Lower lobe of right lung (tissue), 2 donors: ENCODE measurements at places on chromosomes 12 and 14. TPM values are rescaled to one million over a fixed set of nuclear protein-coding genes. Genes with fewer than 3 reads are reported as not detected.

DNA sequence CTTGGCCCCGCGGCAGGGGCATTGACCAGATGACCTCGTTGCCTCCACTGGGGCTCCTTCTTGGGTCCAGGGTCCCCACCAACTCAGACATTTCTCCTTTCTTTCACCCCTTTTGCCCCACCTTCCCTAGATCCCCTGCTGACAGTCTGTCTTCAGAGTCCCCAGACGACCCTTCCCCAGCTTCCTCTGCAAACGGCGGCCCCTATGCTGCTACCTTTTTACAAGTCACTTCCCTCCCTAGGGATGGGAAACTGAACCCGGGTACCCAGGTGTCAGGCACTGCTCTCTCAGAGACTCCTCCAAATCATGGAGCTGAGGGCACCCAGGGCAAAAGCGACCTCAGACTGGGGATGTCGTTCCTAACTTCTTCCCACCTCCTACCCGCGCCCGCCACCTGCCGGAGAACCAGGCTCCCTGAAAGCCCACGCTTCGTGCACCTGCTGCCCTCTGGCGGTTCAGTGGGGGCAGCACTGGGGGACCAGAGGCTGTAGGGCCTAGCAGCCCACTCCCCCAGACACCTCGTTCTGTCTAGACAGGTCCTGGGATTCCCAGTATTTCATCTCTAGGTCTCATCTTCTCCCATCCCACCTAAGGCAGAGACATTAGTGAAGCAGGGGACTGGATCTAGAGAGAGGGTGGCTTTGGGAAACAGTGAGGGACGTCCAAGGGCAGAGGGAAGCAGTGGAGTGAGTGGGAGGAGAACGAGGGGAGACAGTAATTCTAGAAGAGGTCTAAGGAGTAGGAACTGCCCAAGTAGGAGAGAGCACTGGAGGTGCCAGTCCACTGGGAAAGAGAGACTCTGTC lies 4.9 kb downstream of the ZNF385A start:
- H3K36me3 ChIP-seq: peaks cover 4% of the 10 kb centered on the region
- peak; percentile 93 for DNase-seq
- peaks cover 17% of the 10 kb centered on the region for H3K4me1 ChIP-seq

The SSPN gene
- 12.8 TPM for total RNA-seq

- DNase-seq: no peak
- no peaks in the 10 kb centered on the region for H3K36me3 ChIP-seq
- H3K27ac ChIP-seq: no peak overlapping the region
- H3K4me3 ChIP-seq: no peak overlapping the region
- H3K27me3 ChIP-seq: no peaks in the 10 kb centered on the region
- H3K4me1 ChIP-seq: peaks cover 23% of the 10 kb centered on the region
These were observed 1.9 kb upstream of the BICD1 start for GRCh38 chr12:32104572-32105355.

The NUDT4 gene
- total RNA-seq: 56.8 TPM

DNA sequence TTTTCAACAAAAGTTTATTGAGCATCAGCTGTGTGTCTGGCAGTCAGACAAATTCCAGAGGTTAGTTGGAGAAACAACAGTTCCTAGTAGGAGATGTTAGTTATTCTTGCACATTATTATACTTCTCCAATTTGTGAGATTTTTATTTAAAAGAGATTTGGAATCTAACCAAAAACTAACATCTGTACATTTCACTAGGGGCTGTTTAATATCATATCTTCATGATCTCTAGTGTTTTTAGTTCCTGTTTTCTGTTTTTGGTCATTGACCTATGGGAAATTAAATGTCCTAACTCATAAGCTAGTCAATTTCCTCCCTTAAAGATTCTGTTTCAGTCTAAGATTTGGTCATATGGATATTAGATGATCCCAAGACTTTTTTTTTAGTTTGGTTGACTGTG lies 34.1 kb upstream of the KLHDC2 start:
- H3K27ac ChIP-seq: no peak overlapping the region
- no peaks in the 10 kb centered on the region for H3K4me1 ChIP-seq
- H3K36me3 ChIP-seq: peaks cover 29% of the 10 kb centered on the region
- no peaks in the 10 kb centered on the region for H3K27me3 ChIP-seq
- H3K4me3 ChIP-seq: no peak overlapping the region

DNA sequence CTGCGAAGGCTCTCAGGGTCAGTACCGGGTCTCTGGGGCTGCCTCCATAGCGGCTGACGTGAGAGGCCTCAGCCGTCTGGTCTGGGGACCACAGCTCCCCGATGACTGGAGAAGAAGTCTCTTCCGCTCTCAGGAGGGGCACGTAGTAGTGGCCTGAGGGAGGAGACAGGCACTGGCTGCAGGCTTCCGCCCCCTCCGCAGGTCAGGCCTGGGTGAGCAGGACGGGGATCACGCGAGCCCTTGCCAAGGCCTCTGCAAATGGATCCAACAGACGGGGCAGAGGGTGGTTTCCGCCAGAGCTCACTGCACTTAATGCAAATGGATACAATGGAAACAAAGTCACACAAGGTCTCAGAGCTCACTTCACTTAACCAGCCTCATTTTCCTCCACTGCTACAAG lies 24.7 kb downstream of the ANKLE2 start:
- DNase-seq: peak; percentile 28
- no peaks in the 10 kb centered on the region for H3K4me1 ChIP-seq
- no peak overlapping the region for H3K27ac ChIP-seq
- no peak overlapping the region for H3K4me3 ChIP-seq
- peaks cover 88% of the 10 kb centered on the region for H3K36me3 ChIP-seq

- H3K27ac ChIP-seq: peak overlapping the region; percentile 87
- no peak for DNase-seq
- H3K36me3 ChIP-seq: no peaks in the 10 kb centered on the region
- peaks cover 38% of the 10 kb centered on the region for H3K4me1 ChIP-seq
- H3K4me3 ChIP-seq: no peak overlapping the region
- no peaks in the 10 kb centered on the region for H3K27me3 ChIP-seq
These were observed 1.7 kb upstream of the ITGA5 start for GRCh38 chr12:54420766-54421144.

- H3K4me3 ChIP-seq: no peak overlapping the region
- H3K27me3 ChIP-seq: no peaks in the 10 kb centered on the region
- H3K27ac ChIP-seq: no peak overlapping the region
- H3K36me3 ChIP-seq: no peaks in the 10 kb centered on the region
- DNase-seq: no peak
These were observed 25.2 kb downstream of the LTBP2 start for GRCh38 chr14:74586681-74587362.

GRCh38 chr14:71574976-71575375 lies 357.3 kb upstream of the RGS6 start:
- H3K4me3 ChIP-seq: no peak overlapping the region
- DNase-seq: no peak
- H3K27ac ChIP-seq: no peak overlapping the region
- H3K36me3 ChIP-seq: no peaks in the 10 kb centered on the region

GRCh38 chr12:96698965-96699364 lies 208.1 kb upstream of the NEDD1 start:
- no peak overlapping the region for H3K27ac ChIP-seq
- H3K36me3 ChIP-seq: no peaks in the 10 kb centered on the region
- H3K4me1 ChIP-seq: no peaks in the 10 kb centered on the region
- no peaks in the 10 kb centered on the region for H3K27me3 ChIP-seq

DNA sequence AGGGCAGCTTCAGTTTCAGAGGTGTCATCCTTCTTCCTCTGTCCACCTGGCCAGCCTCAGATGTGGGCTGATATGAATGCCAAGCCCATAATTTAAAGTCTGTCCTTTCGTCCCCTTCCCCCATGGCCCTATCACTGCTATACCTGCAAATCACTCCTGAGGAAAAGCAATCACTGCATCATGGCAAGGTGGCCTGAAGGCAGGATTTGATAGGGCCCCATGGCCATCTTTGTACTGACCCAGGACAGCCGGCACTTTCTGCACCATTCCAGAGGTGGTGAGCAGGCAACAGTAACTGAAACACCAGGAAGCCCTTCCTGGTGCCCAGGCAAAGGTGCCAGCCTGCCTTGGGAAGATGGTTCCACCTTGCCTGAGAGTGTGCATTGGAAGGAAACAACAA lies 60.8 kb downstream of the ANO2 start:
- H3K27me3 ChIP-seq: peaks cover 4% of the 10 kb centered on the region
- H3K36me3 ChIP-seq: no peaks in the 10 kb centered on the region
- no peak overlapping the region for H3K4me3 ChIP-seq
- H3K27ac ChIP-seq: no peak overlapping the region

DNA sequence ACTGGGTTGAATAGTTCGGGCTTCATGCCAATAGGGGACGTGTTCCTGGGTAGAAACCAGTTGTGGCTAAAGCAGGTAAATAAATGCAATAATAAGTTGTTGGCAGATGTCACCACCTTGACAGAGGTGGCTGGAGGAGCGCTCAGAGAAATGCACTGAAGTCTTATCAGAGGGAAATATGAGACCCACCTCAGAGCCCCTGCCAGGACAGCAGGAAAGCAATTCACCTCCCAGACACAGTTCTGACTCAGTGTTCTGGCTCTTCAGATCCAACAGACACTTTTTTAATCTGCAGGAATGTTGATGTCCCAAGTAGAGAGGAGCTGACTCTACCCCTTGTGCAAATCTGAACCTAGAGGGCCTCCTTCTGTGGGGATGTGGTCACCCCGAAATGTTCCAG lies 687.1 kb upstream of the FBXO33 start:
- DNase-seq: no peak
- H3K27ac ChIP-seq: no peak overlapping the region
- no peaks in the 10 kb centered on the region for H3K36me3 ChIP-seq
- no peak overlapping the region for H3K4me3 ChIP-seq
- no peaks in the 10 kb centered on the region for H3K27me3 ChIP-seq

The C3AR1 gene
- total RNA-seq: 62.1 TPM

The CFAP54 gene
- 7.9 TPM for total RNA-seq

The RPAP3 gene
- 20.2 TPM for total RNA-seq

DNA sequence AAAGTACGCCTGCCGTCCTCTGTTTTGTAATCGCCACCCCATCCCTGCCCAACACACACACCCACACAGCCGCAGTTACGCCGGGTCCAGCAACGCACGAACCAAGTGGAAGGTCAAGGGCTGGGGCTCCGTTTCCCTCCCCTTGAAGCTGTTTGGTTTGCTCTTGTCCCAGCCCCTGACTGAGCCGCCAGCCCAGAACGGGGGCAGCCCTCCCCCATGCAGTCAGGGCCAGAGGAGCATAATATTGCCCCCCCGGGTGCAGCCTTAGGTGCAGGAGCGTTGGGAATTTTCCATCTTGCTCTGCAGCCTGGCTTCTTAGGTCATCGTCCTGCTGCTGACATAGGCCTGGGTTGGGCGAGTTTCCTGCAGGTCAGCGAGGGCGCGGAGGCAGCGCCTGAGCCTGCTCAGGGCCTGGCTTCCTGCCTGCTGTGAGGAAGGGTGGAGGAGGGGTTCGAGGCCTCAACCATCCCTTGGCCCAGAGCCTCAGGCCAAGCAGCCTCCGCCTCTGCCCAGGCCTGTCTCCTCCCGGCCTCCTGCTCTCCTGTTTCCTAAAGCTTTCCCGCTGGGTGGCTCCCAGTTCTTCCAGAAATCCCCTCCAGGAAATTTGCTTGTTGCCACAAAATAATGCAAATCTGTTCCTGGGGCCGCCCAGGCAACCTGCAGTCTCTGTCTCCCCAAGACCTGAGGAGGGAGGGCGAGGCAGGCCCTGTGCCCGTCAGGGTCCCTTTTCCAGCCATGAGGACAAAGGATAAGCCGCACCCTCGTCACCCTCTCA lies 44.5 kb downstream of the PSMA6 start:
- H3K36me3 ChIP-seq: no peaks in the 10 kb centered on the region
- peak overlapping the region; percentile 27 for H3K4me3 ChIP-seq
- peak overlapping the region; percentile 92 for H3K27ac ChIP-seq
- DNase-seq: peak; percentile 95
- H3K27me3 ChIP-seq: no peaks in the 10 kb centered on the region
- peaks cover 98% of the 10 kb centered on the region for H3K4me1 ChIP-seq

The SLC35F4 gene
- not detected for total RNA-seq

The TAS2R10 gene
- total RNA-seq: 0.35 TPM

- H3K4me1 ChIP-seq: no peaks in the 10 kb centered on the region
- no peak overlapping the region for H3K27ac ChIP-seq
- no peaks in the 10 kb centered on the region for H3K27me3 ChIP-seq
These were observed 64.8 kb upstream of the E2F7 start for GRCh38 chr12:77130193-77130592.

GRCh38 chr12:69623970-69624369 lies 13.3 kb upstream of the LRRC10 start:
- H3K27me3 ChIP-seq: no peaks in the 10 kb centered on the region
- peak; percentile 61 for DNase-seq
- no peaks in the 10 kb centered on the region for H3K36me3 ChIP-seq

- H3K27ac ChIP-seq: no peak overlapping the region
- no peak overlapping the region for H3K4me3 ChIP-seq
- H3K4me1 ChIP-seq: peaks cover 74% of the 10 kb centered on the region
- no peaks in the 10 kb centered on the region for H3K27me3 ChIP-seq
- DNase-seq: no peak
- H3K36me3 ChIP-seq: no peaks in the 10 kb centered on the region
These were observed 4.0 kb downstream of the CPSF6 start for GRCh38 chr12:69243099-69244084.

DNA sequence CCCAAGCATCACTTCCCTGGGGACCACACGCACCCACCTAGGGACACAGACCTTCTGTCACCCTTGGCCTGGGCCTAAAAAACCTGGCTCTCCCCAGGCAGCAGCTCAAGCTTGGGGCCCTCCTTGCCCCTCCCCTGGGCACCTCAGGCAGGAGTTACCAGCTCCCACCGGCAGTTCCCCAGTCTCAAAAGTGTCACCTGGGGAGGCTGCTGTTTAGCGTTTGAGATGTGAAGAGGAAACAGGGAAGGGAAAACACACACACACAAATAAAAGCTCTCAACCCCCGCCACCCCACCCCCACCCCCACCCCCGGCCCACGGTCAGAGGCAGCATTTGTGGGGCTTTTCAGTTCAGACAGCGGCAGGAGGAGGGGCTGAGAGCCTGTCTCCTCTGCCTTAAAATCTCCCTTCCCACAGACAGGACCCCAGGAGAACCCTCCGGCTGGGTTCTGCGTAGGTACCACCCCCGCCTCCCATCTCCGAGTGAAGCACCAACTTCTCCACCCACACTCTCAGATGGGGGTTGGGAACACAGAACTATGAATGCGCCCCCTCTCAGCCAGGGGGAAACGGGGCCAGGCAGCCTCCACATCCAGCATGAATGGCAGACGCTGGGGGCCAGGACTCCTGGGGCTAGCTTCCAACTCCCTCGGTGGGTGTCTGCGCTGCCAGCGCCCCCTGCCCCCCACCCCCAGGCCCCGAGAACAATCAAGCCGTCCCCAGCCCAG lies 3.0 kb downstream of the NCOR2 start:
- H3K36me3 ChIP-seq: no peaks in the 10 kb centered on the region
- peak overlapping the region; percentile 97 for H3K4me3 ChIP-seq
- no peak for DNase-seq
- H3K4me1 ChIP-seq: peaks cover 75% of the 10 kb centered on the region
- H3K27me3 ChIP-seq: no peaks in the 10 kb centered on the region

- H3K27me3 ChIP-seq: no peaks in the 10 kb centered on the region
- no peaks in the 10 kb centered on the region for H3K36me3 ChIP-seq
- no peaks in the 10 kb centered on the region for H3K4me1 ChIP-seq
- no peak overlapping the region for H3K4me3 ChIP-seq
These were observed 407.0 kb upstream of the SEL1L start for GRCh38 chr14:81940651-81941050.

DNA sequence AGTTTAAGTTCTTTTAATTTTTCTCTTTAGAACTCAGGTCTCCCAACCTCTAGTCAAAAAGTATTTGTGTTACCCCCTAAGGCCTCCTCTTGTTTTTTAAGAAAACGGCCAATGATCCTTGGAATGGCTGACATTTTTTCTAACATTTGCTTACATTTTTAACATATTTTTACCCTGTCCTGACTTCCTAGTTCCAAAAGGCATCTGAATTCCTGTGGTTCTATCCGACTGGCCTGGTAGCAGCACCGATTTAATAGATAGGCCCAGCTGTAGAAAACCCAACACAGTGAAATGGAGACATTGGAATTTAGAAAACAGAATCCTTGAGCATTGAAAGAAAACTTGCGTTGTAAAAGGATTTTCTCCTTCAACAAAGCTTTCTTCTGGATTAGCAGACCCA lies 134.7 kb upstream of the GSC start:
- no peaks in the 10 kb centered on the region for H3K36me3 ChIP-seq
- no peaks in the 10 kb centered on the region for H3K27me3 ChIP-seq
- H3K27ac ChIP-seq: no peak overlapping the region
- no peaks in the 10 kb centered on the region for H3K4me1 ChIP-seq
- no peak overlapping the region for H3K4me3 ChIP-seq
